SW 1271 (cell line): ENCODE measurements at places on chromosomes 5 and 9.

DNA sequence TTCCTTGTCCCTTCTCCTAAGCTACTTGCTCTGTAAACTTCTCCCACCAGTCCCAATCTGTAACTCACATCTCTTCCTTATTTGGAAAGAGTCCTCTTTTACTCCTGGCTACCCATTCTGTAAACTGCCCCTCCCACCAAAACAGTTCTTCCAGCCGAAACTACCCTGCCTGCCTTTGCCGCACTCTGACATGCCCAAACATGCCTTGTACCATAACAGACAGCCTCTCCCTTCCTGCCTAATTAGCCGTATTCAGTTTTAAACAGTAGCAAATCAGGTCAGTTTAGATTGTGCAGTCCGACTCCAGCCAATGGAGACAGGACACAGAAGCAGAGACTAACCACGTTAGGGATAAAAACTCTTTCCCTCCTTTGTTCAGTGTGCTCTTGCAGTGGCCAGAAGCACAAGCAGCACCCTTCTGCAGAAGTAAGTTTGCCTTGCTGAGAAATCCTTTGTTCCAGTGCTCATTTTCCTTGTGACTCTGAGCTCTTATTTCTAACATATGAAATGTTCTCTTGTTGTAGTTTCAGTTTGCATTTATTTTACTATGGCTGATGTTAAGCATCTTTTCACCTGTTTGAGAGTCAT, 5.4 kb upstream of the GLT6D1 start:
- no peak for DNase-seq

DNA sequence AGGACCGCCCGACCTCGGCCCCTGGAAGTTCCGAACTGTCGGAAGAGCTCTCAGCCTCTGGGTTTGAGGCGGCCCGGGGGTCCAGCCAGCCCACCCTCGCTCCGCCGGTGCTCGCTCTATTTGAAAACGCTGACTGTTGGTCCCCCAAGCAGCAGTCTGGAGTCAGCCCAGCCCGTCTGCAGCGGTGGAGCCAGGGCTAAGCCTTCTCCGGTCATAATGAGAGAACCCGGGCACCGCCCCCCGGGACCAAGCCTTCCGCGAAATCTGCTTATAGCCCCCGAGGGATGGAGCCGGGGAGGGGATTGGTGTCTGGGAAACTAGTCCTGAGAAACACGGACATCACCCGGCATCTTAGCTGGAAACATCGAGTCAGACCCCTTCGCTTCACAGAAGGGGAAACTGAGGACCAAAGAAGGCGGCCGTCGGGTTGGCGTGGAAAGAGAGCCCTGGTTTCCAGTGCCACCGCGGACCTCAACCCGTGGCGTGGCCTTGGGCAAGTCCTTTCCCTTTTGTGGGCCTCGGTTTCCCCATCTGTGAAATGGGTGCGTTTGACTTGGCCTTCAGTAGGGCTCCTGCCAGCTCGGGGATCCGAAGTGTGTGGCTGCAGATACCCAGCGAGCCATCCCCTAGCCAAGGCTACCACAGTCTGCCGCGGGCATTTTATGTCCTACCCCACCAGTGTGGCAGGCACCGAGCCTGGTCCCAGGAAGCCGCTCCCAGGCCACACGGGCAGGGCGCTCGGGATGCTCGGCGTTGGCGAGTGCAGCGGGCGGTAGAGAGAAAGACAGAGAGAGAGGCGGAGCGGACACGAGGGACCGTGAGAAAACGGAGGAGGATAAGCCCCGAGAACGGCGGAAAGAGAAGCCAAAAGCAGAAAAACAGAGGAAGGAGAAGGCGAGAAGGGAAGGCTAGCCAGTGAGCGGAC, 857 bp downstream of the ADAM19 start:
- DNase-seq = no peak

- no peak for DNase-seq
These were observed 135.0 kb upstream of the IRX4 start for GRCh38 chr5:2017540-2018389.

GRCh38 chr5:6328173-6328572, 50.2 kb downstream of the MED10 start:
- DNase-seq = no peak

- DNase-seq = no peak
These were observed 39.3 kb upstream of the KCNIP1 start for GRCh38 chr5:170464280-170465127.
